ENCODE measurements at places on chromosomes 4 and X.

- DNase-seq, result no peak
These were observed 18.9 kb downstream of the TIFA start for GRCh38 chr4:112266823-112267222.

GRCh38 chr4:86522349-86522748, 71.8 kb upstream of the PTPN13 start:
- DNase-seq, result peak; percentile 16

- peak; percentile 88 for DNase-seq
These were observed 160.3 kb downstream of the OR13H1 start for GRCh38 chrX:131704136-131704695.

DNA sequence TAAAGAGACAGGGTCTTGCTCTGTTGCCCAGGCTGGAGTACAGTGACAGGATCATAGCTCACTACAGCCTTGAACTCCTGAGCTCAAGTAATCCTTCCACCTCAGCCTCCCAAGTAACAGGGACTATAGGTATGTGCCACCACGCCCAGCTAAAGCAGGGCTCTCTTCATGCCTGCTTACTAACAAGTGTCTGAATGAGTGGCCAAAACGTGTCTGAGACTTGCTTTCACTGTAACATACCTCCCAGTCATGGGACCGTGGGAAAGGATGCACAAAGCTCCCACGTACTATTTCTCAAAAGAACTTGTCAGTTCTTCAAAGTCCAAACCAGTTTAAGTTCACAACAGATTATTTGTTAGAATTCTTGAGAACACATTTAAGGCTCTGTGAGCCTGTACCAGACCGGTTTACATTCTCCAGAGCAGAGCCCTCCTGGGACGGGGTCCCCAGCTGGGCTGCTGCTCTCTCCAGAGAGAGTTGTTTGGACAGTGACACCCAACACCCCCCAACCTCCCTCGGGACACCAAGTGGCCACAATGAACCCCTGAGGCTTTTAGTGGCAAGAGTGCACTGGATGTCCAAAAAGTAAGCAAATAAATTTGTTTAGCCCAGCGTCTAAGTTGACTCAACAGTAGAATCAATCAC, 24.1 kb downstream of the SH3KBP1 start:
- no peak for DNase-seq

GRCh38 chr4:132056496-132056895, 1092.6 kb upstream of the PCDH10 start:
- no peak for DNase-seq

DNA sequence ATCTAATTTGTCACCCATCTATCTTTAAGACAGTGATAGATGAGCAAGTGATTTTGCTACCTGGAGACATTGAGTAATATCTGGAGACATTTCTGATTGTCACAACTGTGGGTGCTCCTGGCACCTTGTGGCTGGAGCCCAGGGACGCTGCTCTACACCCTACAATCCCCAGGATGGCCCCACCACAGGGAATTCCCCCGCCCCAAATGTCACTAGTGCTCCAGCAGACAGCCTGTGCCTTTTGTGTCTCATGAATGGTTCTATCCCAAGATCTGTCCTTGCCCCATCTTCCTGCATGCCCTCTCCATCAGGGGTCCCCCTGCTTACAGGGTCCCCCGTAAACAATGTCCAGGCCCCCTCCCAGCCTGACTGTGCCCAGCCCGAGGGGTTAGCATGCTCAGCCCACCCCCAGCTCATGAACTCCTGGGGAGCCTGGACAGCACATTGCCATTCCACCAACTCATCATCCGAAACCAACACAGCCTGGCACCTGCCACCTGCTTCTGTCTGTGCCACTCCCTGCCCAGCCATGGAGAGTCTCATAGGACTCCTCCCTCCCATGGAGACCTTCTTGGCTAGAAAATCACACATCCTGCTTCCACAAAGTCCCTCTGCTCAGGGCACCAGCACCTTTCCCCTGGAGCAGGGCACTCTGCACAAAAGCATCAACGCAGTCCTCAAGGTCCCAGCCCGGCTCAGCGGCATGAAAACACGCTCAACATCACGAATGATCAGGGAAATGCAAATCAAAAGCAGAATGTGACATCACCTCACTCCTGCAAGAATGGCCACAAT, 5.7 kb downstream of the P2RY8 start:
- no peak for DNase-seq

GRCh38 chr4:106351016-106351415, 17.6 kb downstream of the GIMD1 start:
- DNase-seq, result no peak

GRCh38 chr4:81485310-81485980, 13.7 kb upstream of the RASGEF1B start:
- DNase-seq, result no peak
